ENCODE measurements at places on chromosomes 12 and 14.
A peak's percentile ranks its signal among the peaks of the same experiment; 100 is the strongest.

GRCh38 chr14:99212199-99212598 lies 59.8 kb downstream of the BCL11B start:
- no peak for DNase-seq

GRCh38 chr12:26688344-26688904 lies 144.6 kb downstream of the ITPR2 start:
- no peak for DNase-seq

DNA sequence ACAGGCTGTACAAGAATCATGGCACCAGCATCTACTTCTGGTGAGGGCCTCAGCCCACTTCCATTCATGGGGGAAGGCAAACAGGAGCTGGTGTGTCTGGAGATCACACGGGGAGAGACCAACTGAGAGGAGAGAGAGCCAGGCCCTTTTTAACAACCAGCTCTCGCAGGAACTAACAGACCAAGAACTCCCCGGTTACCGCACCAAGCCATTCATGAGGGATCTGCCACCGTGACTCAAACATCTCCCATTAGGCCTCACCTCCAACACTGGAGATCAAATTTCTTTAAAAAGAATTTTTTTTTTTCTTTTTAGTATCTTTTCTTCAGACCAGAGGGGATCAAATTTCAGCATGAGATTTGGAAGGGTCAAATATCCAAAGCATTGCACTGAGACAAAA lies 16.7 kb upstream of the AQP2 start:
- DNase-seq = no peak

DNA sequence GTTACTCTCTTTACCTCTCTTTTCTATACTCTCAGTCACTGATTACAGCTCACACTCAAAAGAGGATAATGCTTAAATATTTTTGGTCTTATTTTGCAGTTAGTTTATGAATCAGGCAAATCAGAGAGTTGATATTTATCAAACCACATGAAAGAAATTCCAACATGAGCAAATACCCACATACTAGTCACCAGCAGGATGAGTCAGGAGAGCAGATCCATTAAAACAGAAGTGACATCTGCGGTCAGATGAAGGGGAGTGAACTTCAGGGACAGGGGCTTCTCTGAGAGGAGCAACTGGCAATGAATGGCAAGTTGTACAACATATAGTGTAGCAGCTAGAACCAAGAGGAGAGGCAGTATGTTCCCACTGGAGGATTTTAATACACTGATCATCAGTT lies 258.7 kb downstream of the SYT10 start:
- DNase-seq = no peak

GRCh38 chr14:100899884-100900771 lies 3.4 kb downstream of the RTL1 start:
- peak; percentile 77 for DNase-seq

DNA sequence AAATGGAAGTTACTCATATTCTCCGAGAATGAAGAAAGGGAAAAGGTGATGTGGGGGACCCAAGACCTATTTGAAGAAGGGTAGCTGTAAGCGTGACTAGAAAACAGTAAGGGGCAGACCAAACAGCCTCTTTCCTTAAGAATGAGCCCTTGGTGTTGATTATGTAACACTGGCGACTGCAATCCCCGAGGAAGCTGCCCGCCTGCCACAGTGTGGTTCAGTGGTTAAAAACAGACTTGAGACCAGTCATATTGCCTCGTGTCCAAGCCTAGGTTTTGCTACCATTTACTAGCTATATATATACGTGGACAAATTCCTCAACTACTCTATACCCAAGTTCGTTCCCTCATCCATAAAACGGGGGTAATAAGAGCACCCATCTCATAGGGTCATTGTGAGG lies 49.1 kb downstream of the SSPN start:
- no peak for DNase-seq

DNA sequence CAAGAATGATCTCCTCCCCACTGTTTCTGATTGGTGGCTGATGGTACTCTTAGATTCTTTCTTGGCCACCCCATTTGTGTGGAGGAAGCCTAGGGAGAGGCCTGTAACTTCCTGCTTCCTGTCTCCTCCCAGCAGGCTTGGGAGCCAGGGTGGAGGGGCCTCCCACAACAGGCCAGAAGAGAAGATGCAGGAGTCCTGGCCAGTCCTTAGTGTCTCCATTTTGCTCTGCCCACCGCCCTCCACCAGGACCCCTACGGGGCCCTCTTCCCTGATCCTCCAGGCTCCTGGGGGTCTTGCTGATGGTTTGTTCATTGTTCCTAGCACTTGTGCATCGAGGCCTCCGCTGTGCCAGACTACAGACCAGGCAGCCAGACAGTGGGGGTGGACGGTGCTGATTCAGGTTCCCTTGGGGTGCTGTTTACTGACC lies 6.8 kb downstream of the TSPAN9 start:
- no peak for DNase-seq

Measured in neural progenitor cell (in vitro differentiated cells).